ENCODE measurements at places on chromosomes 5 and 9.

GRCh38 chr5:52743970-52744369 lies 43.7 kb upstream of the ITGA1 start:
- peak; percentile 91 for DNase-seq

GRCh38 chr9:84655447-84655846 lies 14.1 kb upstream of the NTRK2 start:
- DNase-seq = no peak

- no peak for DNase-seq
Measured at GRCh38 chr5:14441641-14442040, 140.0 kb upstream of the OTULINL start.

- no peak for DNase-seq
Measured at GRCh38 chr5:35370871-35371270, 140.6 kb upstream of the PRLR start.

GRCh38 chr5:90248640-90249039 lies 160.9 kb downstream of the CETN3 start:
- no peak for DNase-seq

- DNase-seq = no peak
Measured at GRCh38 chr9:122113574-122113973, 20.5 kb upstream of the TTLL11 start.

GRCh38 chr9:128923493-128923883 lies 2.7 kb downstream of the PHYHD1 start:
- no peak for DNase-seq

DNA sequence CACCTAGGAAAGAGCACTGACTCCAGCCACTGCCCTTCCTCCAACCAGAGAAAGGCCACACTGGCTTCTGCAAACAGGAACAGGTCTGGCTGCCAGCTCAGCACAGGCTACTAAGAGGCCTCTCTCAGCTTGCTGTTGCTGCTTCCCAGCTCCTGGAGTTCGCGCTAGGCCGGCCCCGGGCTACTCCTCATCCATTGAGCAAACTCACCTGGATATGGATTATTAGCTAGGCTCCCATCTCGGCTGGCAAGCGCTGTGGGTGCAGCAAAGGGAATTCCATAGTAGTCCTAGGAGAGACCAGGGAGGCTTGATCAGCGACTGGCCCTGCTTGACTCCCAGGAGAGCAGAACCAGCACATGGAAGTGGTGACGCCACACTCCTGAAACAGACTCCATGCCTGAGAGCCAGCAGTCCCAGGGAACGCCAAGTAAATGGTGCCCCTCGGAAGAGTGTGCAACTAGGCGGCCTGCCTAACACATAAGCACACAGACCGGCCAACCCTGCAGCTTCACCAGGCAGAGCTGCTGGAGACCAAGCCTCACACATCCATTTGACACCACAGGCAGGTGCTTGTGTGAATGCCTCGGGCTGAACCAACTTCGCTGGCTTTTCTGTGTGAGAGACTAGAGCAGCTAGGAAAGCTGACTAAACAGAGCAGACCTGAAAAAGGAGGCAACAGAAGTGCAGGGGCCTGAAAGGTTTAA lies 107.2 kb downstream of the UBE2R2 start:
- DNase-seq = no peak

DNA sequence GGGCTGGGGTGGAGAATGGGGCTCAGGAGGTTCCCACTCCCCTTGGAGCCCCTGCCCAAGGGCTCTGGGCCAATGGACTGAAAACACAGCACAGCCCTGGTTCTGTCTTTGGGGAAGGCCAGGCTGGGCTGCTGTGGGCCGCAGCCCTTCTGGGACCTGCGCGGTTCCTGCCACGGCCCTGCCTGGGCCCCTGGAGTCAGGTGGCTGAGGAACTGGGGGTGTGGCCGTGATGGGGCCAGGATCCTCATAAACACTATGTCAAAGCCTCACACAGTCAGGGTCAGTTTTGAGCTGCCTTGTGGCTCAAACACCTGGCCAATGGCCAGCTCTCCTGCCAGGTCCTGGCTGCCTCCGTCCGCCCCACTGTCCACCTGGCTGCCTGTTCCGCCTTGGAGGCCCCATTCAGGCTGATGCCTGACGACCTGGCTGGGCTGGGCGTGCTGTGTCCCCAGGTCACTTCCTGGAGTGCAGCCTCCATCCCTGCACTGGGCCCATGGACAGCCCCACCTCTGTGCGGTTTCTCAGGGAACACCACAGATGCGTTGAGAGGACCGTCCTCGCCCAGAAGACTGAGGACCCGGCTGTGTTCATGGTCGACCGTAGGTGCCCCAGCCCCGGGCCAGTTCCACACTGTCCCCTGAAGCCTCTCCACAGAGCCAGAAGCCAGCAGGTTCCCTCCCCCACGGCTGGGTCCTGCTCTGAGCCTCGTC lies 27.5 kb downstream of the PAEP start:
- no peak for DNase-seq

- no peak for DNase-seq
Measured at GRCh38 chr5:647311-647710, 35.2 kb downstream of the CEP72 start.

DNA sequence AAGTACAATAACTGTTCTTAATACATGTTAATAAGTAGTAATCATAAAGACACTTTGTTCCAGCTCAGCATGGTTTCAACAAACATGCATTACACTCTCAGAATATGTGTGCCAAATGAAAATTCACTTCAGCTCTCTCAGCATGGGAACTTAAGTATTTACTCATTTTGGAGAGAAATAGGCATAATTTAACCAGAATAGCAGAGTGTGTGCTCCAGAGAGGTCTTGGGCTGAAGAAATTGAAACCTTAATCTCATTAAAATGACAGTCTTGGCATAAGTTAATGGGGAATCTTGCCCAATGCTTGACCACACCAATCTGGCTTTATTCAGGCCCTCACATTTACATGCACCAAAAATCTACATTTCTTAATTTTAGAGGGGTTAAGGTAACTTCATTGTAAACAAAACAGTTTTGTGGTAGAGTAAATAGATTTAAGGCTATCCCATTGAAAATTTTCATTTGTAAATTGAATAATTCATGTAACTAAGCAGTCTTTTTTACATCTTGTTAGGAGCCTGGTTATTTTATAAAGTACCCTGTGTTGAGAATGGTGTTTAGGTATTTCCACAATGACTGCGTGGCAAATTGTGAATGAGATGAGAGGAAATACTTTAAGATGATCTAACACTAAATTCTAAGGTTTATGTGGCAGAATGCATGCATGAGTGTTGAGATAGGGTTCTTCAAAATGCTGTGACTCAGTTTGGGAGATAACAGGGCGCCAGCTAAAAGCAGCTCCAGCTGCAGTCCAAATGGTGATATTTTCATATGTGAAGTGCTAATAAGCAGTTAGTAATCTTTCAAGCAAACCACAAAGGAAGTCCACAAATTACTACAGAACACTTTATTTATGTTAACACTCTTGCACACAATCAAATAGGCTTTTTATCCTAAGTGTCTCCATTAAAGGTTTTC lies 11.3 kb upstream of the LOX start:
- DNase-seq = peak; percentile 95

GRCh38 chr5:141250576-141250975 lies 5.4 kb downstream of the PCDHB15 start:
- DNase-seq = no peak

DNA sequence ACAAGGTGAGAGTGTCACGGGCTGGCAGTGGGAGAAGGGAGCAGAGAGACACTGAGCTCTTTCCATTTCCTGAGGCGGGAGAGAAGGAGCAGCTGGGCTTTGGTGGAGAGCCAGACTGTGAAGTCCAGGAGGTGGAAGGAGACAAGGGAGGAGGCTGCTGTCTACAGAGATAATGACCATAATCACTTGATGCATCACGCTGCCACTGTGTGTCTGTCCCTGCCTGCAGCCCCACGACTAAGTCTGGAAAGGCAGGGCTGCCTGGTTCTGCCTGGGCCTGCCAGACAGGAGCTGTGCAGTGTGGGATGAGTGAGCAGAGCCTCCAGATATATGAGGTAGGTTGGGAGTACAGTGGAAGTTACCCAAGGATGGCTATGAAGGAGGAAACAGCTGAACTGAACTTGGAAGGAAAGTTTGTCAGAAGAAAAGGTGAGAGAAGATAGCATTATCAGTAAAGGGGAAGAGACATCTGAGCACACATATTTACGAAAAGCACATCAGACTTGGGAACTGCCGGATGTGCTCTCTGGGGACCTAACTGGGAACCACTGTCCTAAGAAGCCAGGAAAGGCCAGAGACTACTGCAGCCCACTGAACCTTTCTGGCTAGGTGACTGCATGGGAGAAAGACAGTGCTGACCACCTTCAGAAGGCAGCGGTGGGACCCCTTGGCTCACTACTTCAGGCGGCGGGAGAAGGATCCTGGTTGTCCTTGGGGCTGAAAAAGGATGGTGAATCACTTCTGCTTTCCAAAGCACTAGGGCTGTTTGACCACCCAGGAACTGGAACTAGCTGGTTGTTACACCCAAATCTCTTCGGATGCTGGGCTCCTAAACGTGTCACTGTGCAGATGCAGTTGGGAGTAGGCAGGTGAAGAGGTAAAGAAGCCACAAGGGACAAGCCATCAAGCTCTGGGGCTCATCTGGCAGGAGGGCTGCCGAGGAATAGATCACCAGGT lies 12.8 kb upstream of the DDX41 start:
- DNase-seq = no peak

DNA sequence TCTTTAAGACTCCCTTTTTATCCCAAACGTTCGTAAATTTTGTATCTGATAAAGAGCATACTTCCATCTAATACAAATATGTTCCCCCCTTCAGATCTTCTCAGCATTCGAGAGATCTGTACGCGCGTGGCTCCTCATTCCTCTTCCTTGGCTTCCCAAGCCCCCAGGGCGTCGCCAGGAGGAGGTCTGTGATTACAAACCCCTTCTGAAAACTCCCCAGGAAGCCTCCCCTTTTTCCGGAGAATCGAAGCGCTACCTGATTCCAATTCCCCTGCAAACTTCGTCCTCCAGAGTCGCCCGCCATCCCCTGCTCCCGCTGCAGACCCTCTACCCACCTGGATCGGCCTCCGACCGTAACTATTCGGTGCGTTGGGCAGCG lies 19.9 kb downstream of the CDKN2A start:
- DNase-seq = peak; percentile 33

- peak; percentile 89 for DNase-seq
Measured at GRCh38 chr5:159849437-159850083, 66.7 kb upstream of the ADRA1B start.

GRCh38 chr5:1185629-1186350 lies 15.6 kb upstream of the SLC6A19 start:
- DNase-seq = no peak

DNA sequence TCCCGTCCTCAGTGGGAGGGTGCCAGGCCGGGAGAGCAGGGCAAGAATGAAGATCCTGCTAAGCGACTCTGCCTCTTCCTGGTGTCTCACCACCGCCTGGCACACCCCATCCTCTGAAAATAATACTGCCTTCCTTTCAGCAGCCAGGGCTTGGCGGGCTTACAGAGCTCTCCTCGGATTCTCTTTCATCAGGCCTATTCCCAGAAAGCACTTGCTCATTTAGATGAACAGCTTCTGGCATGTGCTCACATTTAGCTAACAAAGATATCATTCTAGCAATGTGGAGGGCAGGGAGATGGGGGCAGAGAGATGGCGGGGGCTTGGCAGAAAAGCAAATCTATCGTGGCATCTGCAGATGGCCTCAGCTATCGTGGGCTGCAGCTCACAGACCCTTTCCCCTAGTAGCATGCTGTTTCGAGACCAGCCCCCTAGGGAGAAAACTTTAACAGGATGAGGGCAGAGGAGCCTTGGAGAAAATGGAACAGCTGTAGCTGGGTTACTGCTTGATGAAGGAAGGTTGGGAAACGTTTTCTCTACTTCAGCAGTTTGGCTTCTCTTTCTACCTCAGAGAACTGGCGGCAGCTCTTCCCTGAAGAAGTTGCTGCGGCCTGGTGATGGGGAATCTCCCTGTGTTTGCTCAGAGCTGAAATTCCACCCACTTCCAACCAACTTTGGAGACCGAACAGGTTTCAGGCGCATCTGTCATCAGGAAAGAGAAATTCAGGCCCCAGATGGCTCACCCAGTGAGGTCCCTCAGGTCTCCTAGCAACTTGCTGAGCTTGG lies 102.1 kb downstream of the TMEM174 start:
- DNase-seq = peak; percentile 9

DNA sequence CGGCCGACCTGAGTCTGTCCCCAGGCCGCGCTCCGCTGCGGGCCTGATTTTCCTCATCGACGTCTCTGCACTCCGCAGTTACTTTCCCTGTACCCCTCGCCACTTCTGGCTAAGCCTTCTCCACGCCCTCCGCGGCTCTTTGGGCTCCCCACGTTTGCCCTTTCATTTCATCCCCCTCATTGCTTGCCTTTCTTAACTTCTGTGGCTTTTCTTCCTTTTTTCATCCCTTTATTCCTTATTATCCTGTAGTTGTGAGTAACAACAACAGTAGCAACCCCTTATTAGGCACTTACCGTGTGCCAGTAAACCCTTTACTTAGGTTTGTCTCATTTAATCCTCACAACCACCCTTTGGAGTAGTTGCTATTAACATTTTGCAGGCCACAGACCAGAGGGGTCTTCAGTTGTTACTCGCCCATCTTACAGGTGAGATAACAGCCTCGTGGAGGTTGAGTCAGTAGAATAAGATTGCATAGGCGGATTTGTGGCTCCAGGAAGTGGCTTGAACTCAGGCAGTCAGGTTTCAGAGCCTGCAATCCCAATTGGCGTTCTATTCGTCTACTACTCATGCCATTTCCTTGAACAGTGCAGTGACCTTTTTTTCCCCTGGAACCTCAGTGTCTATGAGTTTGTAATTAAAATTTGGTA lies 724 bp downstream of the TCERG1 start:
- DNase-seq = peak; percentile 74

GRCh38 chr9:72037571-72037970 lies 22.8 kb downstream of the C9orf57 start:
- DNase-seq = no peak

- no peak for DNase-seq
Measured at GRCh38 chr9:23431459-23431858, 394.6 kb downstream of the ELAVL2 start.

- DNase-seq = no peak
Measured at GRCh38 chr5:143390941-143391340, 12.5 kb downstream of the NR3C1 start.

DNA sequence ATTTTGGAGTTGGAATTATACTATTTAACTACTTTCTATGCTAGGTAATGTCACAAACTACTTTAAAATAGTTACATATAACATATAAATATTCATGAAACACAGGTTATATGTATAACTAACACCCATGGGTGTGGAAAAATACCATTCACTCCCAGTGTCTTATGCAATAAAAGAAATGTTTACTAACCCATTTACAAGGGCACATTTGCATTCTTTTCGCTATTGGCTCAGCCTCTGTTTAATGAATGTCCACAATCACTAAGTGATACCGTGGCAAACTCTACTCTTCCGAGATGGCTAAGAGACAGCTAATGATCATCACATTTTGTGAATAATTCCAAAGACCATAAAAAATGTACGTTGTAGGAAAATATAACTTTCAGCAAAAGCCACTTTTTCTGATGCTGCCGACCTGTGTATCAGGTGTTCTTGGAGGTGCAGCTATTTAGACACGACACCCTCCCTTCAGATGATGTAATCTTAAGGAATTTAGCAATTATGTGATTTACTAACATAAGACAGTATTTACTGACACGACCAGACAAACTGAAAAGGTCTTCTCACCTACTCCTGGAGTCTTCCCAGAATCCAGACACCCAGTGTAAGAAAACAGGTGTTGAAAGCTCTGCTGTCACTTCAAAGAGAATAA lies 121.7 kb upstream of the FAM120A start:
- DNase-seq = no peak
